EL (cell line): ENCODE measurements at places on chromosomes 7 and 10.

- DNase-seq, result no peak
Measured at GRCh38 chr10:81095238-81095637, 557.5 kb downstream of the SH2D4B start.

DNA sequence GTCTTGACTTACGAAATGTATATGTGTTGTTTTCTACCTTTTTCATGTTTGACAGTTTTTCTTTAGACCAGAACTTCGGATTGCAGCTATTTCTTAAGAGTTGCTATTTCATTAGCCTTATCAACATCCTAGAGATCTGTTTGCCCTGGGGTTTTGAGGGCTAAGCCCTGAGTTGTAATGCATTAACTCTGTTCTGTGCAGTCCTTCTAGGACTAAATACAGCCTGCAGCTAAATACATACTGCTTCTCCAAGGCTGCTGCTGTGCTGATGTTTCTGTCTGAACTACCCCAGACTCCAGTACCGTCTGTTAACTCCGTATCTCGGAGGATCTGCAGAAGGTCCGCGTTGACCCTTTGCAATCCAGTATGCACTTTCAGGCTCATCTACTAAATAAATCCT lies 26.5 kb downstream of the KIAA1217 start:
- DNase-seq, result no peak

DNA sequence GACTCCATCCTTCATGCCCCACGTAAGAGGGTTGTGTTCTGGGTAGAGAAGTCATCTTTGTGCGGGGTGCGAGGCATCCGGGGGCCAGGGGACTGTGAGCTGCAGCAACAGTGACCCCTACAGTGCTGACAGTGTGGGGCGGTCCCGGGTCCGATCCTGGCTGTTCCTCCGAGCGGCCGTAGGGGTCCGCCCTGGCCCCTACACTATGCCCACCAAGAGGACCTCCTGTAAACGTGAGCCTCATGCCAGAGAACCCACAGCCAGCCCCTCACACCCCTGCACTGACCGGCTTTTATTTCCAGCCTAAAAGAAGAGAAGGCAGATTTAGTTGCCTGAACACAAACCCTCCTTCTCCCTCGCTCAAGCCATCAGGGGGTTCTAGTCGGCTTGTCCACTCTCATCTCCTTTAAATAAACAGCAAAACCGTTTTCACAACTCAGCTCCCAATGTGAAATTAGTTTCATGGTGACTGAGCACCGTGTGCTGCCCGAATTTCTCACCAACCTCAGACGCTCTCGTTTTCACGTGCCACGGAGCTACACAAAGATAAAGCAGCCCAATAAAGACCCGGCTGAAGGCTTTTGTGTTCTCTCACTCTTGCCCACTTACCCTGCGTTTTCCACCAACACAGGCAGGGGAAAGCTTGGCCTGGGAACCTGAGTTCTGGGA lies 588.6 kb downstream of the PTPRN2 start:
- no peak for DNase-seq

GRCh38 chr7:94276027-94276426 lies 118.7 kb upstream of the COL1A2 start:
- DNase-seq, result no peak

DNA sequence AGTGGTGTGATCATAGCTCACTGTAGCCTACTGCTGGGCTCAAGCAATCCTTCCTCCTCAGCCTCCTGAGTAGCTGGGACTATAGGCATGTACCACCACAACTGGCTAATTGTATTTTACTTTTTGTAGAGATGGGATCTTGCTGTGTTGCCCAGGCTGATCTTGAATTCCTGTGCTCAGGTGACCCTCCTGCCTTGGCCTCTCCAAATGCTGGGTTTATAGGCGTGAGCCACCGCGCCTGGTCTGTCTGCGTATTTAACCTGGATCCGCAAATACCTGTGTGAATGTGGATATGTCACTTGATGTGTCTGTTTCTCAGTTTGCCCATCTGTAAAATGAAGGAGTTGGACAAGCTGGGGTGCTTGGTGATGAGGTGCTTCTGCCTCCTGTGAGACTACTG lies 123.9 kb downstream of the BAMBI start:
- DNase-seq, result no peak

DNA sequence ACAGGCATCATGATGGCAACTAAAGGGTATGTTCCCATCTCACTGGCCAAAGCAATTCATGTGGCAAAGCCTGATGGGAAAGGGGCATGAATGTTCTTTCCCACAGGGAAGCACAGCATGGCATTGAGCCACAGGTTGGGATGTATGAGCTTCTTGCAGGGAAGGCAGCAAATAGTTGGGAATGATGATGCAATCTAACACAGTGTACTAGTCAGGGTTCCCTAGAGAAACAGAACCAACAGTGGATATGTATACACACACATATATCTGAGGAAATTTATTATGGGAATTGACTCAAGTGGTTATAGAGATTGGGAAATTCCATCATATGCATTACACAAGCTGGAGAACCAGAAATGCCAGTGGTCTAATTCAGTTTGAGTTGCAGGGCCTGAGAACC lies 253.6 kb upstream of the NPVF start:
- DNase-seq, result no peak

GRCh38 chr10:7102557-7103349 lies 308.1 kb downstream of the SFMBT2 start:
- DNase-seq, result no peak

DNA sequence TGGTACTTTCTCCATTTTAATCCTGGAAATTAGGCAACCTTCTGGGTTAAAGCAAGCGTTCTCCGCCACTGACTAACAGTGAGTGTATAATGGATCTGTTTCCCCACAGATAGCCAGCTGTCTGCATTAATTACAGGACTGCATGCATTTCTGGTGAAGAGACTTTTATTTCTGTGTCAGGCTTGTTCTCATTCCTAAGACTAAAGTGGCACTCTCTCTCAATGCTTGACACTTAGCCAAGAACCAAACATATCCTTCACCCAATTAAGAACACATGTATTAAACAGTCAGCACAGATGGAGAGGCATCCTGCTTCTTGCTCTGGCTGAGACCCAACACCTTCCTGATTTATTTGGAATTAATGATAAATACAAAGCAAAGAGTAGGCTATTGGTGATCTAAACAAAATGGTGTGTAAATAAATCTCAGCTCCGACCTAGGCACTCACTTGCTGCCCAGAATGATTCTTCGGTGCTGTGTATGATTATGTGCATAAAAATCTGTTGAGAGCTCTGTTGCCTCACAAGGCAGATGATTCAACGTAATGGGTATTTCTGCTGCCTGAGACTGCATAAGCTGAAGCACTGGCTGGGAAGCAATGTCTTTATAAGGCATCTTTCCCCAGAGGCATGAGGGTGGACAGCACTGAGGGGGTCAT lies 16.8 kb downstream of the CALU start:
- peak; percentile 92 for DNase-seq

DNA sequence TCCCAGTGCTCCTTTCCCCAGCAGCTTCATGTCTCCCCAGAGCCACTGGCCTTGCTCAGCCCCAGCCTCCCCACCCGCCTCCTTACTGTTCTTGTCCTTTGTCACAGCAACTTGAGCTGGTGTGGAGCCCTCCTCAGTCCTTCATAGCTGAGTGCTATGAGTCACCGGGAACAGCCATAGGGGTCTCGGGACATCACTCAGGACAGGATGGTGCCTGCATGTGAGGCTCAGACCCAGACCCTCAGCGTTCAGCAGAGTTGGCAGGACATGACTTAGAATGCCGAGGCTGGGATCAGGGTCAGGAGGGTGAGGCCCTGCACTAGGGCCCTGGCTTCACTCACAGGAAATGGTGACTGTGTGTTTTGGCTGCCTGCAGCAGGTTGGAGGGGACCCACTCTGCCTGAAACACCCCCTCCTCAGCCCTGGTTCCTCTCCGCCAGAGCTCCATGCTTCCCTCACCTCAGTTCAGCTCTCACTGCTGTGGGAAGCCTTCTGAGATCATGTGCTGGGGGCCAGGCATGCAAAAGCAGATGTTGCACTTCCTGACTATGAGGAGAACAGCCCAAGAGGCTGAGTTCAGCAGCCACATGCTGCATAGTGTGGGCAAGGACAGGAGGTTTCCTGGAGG lies 40.7 kb upstream of the GJD4 start:
- DNase-seq, result peak; percentile 56

DNA sequence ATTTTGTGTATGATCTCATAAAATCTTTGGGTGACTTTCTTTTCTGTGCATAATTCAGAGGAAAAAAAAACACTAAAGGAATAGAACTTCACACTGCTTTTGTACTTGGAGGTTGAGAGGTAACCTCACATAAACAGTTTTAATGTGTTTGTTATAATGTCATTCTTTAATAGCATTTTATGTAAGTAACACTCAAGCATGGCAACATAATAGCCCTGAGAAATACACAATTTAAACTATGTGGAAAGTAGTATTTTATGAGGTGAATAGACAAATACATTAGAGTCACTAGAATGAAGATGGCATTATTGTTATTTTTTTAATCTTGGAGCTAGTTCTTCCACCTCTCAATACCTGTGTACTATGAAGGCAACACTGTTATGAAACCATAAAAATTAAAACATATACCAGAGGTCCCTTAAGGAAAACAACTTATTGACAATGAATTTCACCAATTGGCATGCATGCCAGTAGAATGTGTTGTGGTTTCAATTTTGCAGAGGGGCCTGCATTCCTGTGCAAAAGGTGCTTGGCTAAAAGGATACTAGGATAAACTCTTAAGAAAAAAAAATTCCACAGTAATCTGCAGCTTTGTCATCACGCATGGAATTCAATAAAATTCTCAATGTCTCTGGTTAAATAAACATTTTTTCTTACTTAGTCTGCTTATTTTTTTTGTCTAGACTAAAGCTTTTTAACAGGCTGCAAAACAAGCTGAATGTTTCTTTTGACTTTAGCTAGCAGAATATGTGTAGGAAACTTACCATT lies 102.5 kb downstream of the CD36 start:
- DNase-seq, result peak; percentile 83

DNA sequence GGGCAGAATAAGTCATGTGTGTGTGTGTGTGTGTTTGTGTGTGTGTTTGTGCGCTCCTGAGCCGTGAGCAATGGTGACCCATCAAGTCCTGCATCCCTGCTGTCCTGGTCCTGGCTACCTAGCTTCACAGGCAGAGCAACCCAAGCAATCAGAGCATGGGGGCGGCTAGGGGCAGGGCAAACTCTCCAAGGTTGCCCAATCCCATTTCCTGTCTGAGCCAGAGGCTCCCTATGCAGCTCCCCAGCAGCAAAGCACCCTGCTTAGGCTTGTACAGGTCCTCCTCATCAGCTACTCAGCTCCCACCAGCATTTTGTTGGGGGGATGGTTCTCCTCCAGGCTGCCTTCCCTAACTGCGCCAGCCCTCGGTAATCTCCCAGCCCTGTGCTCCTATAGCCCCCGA lies 31.1 kb upstream of the CRHR2 start:
- peak; percentile 9 for DNase-seq

GRCh38 chr7:26950889-26951288 lies 86.5 kb upstream of the SKAP2 start:
- no peak for DNase-seq
